Breast epithelium (tissue), 4 donors: ENCODE measurements at places on chromosomes 1 and 21. TPM values are rescaled to one million over a fixed set of nuclear protein-coding genes. Genes with fewer than 3 reads are reported as not detected.

Gene UBE2U
- not detected for total RNA-seq

DNA sequence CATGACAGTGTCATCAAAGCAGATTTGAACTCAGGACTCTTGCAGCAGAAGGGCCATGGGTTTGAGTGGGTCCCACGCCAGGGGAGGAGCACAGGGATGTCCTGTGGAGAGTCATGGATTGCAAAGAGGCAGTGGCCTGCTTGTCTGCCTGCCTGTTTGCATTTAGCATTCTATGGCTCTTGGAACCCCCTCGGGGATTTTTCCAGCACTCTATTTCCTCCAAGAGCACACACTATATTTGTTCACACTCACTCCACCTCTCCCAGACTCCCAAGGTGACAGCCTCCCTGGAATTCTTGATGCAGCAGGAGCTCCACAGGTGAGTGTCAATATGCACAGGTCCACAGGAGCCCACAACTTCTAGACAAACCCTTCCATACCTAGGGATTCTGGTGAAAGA lies 73.1 kb upstream of the LRRN2 start:
- no peak for DNase-seq

Gene TMEM51
- 10.8 TPM for total RNA-seq

Gene MATN1
- not detected for total RNA-seq

GRCh38 chr1:33634143-33634542 lies 161.7 kb downstream of the ZSCAN20 start:
- DNase-seq, result no peak

- no peak for DNase-seq
Observed at GRCh38 chr1:81407000-81407821, 393.5 kb upstream of the ADGRL2 start.

DNA sequence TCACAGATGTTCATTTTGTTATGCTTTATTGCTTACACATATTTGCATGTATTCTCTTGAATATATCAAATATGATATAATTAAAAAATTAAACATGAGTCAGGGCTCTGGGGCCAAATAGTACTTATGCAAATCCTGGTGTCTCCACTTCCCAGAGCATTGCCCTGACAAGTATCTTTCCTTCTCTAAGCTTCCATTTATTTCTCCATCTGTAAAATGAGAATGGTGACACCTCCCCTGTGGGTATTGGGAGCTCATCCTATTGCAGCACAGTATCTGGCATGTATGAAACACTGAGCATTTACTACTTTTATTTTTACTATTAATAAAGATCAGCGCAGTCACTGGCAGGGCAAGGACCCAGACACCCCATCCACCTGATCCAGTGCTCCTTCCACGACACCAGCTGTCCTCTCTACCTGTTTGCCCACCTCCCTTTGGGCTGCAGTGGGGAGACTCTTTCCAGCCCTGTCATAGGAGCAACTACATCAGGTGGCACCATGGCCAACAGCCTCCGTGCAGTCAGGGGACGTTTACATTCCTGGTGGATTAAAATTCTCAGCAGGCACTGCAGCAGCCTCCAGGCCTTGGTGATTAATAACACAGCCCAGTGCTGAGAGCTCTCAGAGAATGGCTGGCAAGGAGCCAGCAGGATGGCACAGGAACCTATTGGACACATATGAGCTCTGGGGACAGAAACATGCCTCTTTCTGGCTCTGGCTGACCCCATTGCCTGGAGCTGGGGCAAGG lies 113.0 kb downstream of the DMRTB1 start:
- DNase-seq, result peak; percentile 25

DNA sequence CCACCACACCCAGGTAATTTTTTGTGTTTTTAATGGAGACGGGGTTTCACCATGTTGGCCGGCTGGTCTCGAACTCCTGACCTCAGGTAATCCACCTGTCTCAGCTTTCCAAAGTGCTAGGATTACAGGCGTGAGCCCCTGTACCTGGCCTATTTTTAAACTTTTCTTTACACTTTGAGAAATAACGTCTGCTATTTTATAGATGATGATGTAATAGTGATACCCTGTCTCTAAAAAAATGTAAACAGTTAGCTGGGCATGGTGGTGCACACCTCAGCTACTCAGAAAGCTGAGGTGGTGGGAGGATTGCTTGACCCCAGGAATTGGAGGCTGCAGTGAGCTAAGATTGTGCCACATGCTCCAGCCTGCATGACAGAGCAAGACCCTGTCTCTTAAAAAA lies 47.9 kb downstream of the RALGPS2 start:
- no peak for DNase-seq
